Ovary (tissue), 10 donors: ENCODE measurements at places on chromosomes 4 and X. TPM values are rescaled to one million over a fixed set of nuclear protein-coding genes. Genes with fewer than 3 reads are reported as not detected.

DNA sequence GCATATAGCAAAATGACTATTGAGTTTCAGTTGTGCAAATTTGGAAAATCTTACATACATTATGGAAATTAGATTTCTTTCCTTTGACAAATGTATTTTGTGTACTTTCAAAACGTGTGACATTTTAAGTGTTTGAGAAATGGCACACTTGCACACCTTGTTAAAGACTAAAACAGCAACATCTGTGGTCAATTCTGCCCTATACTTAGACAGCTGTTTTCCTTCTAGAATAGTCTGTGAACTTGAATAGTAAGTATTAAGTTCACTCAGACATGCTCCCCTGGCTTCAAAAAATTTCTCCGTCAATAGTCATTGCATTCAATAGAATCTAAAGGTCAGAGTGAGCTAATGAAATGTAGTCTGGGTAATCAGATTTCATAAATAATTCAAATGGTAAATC lies 21.7 kb upstream of the TBC1D9 start:
- no peaks in the 10 kb centered on the region for H3K4me1 ChIP-seq
- H3K27me3 ChIP-seq: no peaks in the 10 kb centered on the region
- no peak overlapping the region for H3K4me3 ChIP-seq
- no peaks in the 10 kb centered on the region for H3K36me3 ChIP-seq
- DNase-seq: no peak

- no peaks in the 10 kb centered on the region for H3K4me1 ChIP-seq
- no peaks in the 10 kb centered on the region for H3K27me3 ChIP-seq
- H3K4me3 ChIP-seq: no peak overlapping the region
- no peak overlapping the region for H3K27ac ChIP-seq
Measured at GRCh38 chrX:119231936-119232445, 4.1 kb upstream of the PGRMC1 start.

- no peak for DNase-seq
- H3K4me1 ChIP-seq: peaks cover 6% of the 10 kb centered on the region
- H3K27me3 ChIP-seq: no peaks in the 10 kb centered on the region
Measured at GRCh38 chr4:26030260-26030667, 116.2 kb downstream of the SMIM20 start.

GRCh38 chrX:135531813-135532212 lies 11.4 kb downstream of the INTS6L start:
- no peak overlapping the region for H3K27ac ChIP-seq
- no peaks in the 10 kb centered on the region for H3K27me3 ChIP-seq
- H3K36me3 ChIP-seq: no peaks in the 10 kb centered on the region
- H3K4me1 ChIP-seq: peaks cover 1% of the 10 kb centered on the region
- no peak for DNase-seq

DNA sequence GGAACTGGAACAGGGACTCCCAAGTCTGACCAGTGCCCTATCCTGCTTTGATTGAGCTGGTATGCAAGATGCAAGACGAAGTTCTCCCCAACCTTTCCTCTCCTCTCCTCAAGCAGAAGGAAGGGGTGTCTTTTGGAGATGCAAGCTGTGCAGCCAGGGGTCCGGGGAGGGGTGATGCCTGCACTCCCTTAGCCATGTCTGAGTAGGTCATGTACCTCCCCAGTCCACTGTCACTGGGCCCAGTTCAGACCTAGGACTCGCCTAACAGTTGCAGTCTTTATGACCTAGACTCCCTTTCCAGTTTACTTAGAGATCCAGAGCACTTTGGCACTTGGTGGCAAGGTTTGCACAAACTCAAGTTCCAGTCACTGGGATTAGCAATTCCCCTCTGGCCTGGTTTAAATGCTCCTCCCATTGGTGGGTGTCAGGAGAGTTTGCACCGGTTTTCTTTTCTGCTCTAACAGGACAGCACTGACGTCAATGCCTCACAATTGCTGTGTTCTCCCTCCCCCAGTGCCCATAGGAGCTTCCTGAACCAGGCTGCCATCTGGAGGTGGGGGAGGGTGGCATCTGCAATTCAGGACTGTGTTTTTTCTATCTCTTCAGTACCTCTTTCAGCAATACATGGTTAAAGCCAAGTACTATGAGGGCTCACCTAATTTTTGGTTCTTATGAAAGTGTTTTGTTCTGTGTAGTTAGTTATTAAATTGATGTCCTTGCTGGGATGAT lies 782.2 kb downstream of the ARAP2 start:
- no peaks in the 10 kb centered on the region for H3K36me3 ChIP-seq
- no peak for DNase-seq
- H3K27me3 ChIP-seq: no peaks in the 10 kb centered on the region
- H3K4me1 ChIP-seq: no peaks in the 10 kb centered on the region
- no peak overlapping the region for H3K4me3 ChIP-seq
- no peak overlapping the region for H3K27ac ChIP-seq

DNA sequence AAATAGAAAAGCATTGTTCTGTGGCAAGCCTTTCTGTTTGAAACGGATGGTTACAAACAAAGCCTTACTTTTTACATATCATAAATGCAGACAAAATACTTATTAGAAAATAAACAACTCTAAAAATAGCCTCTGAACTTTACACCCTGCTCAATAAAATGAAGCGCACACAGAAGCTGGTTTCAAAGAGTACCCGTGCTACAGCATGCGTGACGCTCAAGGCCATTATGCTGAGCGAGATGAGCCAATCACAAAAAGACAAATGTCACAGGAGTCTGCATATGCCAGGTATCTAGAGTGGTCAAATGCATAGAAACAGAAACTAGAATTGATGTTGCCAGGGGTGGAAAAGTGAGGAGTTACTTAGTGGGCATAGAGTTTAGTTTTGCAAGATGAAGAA lies 326.5 kb upstream of the GATB start:
- H3K27me3 ChIP-seq: no peaks in the 10 kb centered on the region
- no peaks in the 10 kb centered on the region for H3K36me3 ChIP-seq
- no peak overlapping the region for H3K27ac ChIP-seq
- no peaks in the 10 kb centered on the region for H3K4me1 ChIP-seq

DNA sequence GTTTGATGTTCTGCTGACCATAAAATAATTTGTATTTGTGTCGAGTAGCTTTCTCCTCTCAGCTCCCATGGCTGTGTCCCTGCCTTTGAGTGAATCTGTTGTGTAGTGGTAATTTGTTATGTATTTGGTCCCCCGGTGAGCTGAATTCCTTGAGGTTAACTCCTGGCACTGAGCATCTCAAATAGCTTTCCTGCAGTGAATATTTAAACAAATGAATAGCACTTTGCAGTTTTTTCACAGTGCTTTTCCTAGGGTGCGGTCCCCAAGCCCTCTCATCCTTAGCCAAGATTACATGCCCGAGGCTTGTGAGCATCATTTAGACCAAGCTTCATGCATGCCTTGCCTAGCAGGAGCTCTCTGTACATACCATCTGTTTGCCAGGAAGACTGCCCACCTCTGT lies 74.2 kb downstream of the CLDN34 start:
- H3K27ac ChIP-seq: no peak overlapping the region
- no peaks in the 10 kb centered on the region for H3K36me3 ChIP-seq
- no peaks in the 10 kb centered on the region for H3K27me3 ChIP-seq

DNA sequence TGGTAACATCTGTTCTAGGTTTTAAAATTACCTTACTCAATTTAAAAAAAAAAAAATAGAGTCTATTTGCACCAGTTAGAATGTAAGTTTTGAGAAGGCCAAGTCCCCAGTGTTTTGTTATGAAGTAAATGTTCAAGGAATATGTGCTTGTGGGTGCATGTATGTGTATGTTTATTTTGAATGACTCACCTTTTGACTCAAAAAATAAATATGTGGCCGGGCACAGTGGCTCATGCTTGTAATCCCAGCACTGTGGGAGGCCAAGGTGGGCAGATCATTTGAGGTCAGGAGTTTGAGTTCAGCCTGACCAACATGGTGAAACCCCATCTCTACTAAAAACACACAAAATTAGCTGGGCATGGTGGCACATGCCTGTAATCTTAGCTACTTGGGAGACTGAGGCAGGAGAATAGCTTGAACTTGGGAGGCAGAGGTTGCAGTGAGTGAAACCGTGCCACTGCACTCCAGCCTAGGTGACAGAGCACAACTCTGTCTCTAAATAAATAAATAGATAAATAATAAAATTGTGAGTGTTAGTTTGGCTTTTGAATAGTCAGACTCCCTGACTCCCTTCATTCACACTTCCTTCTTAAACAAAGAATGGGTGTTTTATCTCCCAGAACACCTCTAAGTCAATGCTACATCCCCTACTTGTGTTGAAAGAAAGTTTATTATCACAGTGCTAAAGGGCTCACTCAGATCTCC lies 511.3 kb upstream of the PCDH7 start:
- no peaks in the 10 kb centered on the region for H3K36me3 ChIP-seq
- H3K4me3 ChIP-seq: no peak overlapping the region
- no peaks in the 10 kb centered on the region for H3K27me3 ChIP-seq
- no peaks in the 10 kb centered on the region for H3K4me1 ChIP-seq
- H3K27ac ChIP-seq: no peak overlapping the region

- no peak for DNase-seq
- no peak overlapping the region for H3K4me3 ChIP-seq
- no peaks in the 10 kb centered on the region for H3K27me3 ChIP-seq
- no peaks in the 10 kb centered on the region for H3K36me3 ChIP-seq
Measured at GRCh38 chr4:69156913-69157312, 57.6 kb downstream of the UGT2B11 start.

DNA sequence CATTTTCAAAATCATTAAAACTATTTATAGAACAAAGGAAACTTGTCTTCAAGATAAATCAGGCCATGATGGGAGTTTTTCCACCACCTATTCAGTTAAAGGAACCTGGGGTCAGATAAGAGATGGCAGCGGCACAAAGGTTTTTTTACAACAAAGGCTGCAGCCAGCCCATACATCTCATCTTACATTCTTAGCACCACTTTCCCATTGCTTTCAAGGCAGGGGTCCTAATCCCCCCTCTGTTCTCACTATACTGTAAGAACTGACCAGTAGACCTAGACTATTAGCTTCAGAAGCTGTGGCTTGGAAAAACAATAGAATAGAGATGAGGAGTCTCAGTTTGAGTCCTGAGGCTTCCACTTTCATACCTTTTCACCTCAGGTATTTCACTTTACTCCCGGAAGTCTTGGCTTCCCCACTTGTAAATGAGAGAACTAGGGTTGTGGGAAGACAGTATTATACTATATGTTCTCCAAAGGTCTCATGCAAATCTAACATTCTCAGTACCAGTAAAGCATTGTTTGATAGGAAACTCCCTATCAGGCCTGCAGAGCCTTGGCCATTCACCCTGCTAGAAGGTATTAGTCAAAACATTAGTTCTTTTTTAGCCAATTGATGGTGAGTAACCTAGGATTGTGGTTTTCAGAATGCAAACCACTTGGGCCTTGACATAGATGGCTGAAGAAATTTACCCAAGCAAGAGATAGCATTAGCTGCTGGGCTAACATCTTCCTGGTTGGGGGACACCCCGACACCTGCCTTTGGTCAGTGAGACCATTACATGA lies 182.9 kb upstream of the PBDC1 start:
- no peak overlapping the region for H3K27ac ChIP-seq
- H3K4me1 ChIP-seq: no peaks in the 10 kb centered on the region
- no peaks in the 10 kb centered on the region for H3K27me3 ChIP-seq
- no peak for DNase-seq
- no peak overlapping the region for H3K4me3 ChIP-seq
- no peaks in the 10 kb centered on the region for H3K36me3 ChIP-seq

- no peak for DNase-seq
- no peaks in the 10 kb centered on the region for H3K4me1 ChIP-seq
- H3K27me3 ChIP-seq: no peaks in the 10 kb centered on the region
- no peaks in the 10 kb centered on the region for H3K36me3 ChIP-seq
- H3K27ac ChIP-seq: no peak overlapping the region
Measured at GRCh38 chr4:16293210-16293838, 67.1 kb upstream of the TAPT1 start.

DNA sequence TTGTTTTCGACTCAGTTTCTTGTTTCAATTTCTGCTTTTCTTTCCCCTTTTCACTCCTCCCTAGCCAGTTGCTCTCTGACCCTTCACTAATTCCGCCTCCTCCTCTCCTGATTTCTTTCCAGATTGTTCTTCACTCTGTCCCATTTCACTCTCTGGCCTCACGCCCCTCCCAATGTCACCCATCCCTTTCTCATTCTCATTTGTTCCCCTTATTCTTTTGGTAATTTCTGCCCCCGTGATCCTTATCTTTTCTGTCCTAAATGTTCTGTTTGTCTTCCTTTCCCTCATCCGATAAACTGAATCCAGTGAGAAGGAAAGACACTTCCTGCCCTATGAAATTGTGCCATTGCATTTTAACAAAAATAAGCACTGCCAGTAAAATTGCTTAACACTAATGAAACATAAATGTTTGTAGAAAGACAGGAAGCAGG lies 94.5 kb upstream of the RASGEF1B start:
- no peaks in the 10 kb centered on the region for H3K27me3 ChIP-seq
- no peak overlapping the region for H3K27ac ChIP-seq
- H3K36me3 ChIP-seq: no peaks in the 10 kb centered on the region

DNA sequence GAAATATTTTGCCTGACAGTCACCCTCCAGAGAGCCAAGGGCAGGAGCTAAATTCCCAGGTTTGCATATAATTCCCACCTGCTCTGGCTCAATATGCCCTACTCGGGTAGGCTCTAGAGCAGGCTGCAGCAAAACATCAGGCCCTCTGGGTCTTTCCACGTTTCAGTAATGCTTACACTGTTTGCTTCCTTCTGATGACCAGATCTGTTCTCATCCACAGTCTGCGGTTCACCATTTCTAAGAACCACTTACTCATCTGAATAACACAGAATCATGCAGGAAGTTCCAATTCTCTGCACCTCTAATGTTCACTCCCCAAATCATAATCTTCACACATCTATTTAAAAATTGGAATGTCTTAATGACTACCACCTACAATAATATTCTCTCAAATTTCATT lies 141.4 kb downstream of the PPP3CA start:
- H3K36me3 ChIP-seq: no peaks in the 10 kb centered on the region
- H3K27me3 ChIP-seq: no peaks in the 10 kb centered on the region
- peaks cover 1% of the 10 kb centered on the region for H3K4me1 ChIP-seq
- no peak overlapping the region for H3K4me3 ChIP-seq
- DNase-seq: no peak

DNA sequence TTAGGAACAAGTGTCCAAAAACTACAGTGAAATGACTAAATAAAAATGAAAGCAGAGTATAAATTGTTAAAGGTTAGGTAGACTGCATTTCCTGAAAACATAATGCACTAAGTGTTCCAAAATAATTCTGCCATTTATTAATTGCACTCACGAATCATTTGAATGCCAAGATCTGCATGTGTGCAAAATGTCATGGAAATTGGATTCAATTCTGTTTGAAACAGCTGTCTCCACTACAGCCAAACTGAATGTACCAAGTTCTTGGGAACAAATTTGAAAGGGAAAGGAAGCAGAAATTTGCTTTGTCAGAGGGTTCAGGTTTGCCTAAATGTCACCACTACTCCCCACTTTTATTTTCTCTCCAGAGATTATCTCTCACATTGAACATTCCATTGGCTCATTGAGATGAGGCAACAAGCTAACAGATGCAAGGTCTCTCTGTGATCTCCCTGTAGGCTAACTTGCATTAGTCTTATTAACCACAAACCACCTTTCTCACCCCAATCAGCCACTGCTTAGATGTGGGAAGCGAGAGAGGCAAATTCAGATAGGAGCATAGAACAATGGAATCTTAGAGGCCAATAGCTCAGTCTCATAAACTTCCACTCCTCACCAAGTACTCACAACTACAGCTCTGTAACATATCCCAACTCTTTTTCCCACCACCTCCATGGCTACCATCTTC lies 226.6 kb downstream of the KDR start:
- no peak overlapping the region for H3K4me3 ChIP-seq
- no peaks in the 10 kb centered on the region for H3K27me3 ChIP-seq
- H3K36me3 ChIP-seq: no peaks in the 10 kb centered on the region
- no peaks in the 10 kb centered on the region for H3K4me1 ChIP-seq
- DNase-seq: no peak
- H3K27ac ChIP-seq: no peak overlapping the region

- no peak overlapping the region for H3K4me3 ChIP-seq
- H3K36me3 ChIP-seq: no peaks in the 10 kb centered on the region
- H3K27ac ChIP-seq: no peak overlapping the region
Measured at GRCh38 chr4:6332042-6332668, 62.5 kb downstream of the WFS1 start.

MAGEC2 gene
- polyA plus RNA-seq: not detected

REST gene
- 15.2 TPM for polyA plus RNA-seq
